Stimulated activated naive CD8-positive, alpha-beta T cell treated with anti-CD3 and anti-CD28 coated beads, Interleukin-15, amount 100 ng/mL, for 72 hours (primary cell): ENCODE measurements at places on chromosomes 4 and X.

DNA sequence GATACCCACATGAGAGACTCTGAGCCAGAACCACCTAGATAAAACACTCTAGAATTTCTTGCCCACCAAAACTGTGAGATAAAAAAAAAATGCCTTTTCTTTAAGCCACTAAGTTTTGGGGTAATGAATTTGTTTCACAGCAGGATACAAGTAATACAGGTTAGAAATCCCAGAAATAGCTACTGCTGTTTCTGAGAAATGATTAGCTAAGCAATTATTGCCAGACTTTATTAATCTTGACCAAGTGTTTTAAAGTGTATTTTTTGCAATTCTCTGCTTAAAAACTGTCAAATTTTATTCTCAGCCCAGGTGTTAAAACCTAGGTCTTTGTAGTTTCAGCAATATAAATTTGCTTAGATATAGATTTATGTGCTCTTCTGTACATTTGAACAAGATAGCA, 58.6 kb upstream of the CAPN6 start:
- no peak for DNase-seq

DNA sequence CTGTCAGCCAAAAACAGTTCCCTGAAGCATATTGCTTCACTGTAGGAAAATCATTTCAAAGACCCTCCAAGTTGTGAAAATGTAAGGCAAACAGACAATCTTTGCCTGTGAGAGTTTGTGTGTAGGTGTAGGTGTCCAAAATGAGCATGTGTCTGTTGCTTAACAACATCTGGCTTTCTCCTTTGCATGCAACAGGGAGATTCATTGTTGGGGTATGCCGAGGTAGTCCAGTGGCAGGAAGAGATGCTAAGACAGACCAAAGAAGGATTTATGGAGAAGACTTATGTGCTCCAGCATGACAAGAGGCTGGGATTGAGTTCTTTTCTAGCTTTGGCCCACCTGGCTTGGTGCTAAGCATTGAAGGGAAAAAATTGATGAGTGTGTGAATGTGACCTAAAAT, 29.8 kb upstream of the SMAD1 start:
- DNase-seq: no peak

DNA sequence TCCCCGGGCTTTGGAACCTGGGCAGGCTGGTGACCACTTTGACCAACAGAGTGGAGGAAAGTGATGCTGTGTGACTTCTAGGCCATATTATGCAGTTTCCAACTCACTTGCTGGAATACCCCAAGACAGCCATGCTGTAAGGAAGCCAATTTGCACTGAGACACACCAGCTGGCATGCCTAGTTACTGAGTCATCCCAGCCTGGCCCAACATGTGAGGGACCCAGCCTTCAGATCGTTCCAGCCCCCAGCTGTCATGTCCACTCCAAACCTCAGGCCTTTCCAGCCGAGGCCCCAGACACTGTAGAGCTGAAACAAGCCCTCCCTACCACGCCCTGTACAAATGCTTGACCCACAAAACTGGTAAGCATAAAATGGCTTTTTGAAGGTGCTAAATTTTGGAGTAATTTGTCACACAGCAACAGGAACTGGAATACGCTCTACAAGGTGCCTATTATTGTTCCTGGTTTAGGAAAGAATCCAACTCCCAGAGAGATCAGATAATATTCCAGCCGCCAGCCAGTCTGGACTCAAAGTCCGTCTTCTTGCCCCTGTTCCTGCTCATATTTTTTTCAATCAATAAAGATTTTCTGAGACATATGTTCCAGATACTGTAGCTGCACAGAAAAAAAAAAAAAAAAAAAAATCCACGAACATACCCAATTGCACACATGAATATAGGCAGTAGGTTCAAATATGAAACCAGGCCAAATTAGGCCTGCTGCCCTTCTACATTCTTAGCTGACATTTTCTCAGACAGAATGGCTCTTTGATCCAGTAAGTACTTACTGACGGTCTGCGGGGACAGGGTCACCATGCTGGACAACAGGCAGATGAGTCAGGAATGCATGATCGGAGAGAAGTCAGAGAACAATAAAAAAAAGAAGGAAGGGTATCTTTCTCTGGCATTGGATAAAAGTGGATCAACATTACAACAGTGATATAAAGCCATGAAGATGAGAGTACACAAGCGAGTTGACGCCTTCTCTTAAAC, 35.1 kb downstream of the SH3KBP1 start:
- DNase-seq: no peak

GRCh38 chrX:10479508-10479907, 140.9 kb downstream of the MID1 start:
- no peak for DNase-seq

DNA sequence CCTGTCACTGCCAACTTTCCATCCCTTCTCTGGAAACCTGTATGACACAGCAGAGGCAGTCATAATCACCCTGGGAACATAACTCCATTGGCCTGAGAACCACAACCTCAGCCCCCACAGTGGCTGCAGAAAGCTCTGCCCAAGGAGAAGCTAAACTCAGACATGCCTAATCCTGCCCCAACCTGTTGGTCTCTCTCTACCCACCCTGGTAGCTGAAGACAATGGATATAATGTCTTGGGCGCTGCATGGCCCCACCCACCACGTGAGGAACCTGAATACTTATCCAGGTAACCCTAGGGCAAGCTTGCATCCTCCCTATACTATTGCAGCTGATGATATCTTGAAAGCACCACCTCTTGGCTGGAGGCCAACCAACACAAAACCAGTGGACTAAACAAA, 225.2 kb downstream of the TEX13C start:
- no peak for DNase-seq

- no peak for DNase-seq
Measured at GRCh38 chr4:5203993-5204310, 152.7 kb downstream of the STK32B start.

DNA sequence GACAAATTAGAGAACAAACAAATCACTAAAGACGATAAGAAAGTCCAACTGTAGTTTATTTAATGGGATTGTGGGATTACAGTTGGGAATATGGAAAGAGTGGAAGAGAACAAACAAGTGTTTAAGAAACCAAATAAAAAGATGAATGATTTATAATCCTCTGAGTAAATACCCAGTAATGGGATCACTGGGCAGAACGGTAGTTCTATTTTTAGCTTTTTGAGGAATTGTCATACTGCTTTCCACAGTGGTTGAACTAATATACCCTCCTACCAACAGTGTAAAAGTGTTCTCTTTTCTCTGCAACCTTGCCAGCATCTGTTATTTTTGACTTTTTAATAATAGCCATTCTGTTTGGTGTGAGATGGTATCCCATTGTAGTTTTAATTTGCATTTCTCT, 15.0 kb downstream of the C4orf51 start:
- DNase-seq: no peak

DNA sequence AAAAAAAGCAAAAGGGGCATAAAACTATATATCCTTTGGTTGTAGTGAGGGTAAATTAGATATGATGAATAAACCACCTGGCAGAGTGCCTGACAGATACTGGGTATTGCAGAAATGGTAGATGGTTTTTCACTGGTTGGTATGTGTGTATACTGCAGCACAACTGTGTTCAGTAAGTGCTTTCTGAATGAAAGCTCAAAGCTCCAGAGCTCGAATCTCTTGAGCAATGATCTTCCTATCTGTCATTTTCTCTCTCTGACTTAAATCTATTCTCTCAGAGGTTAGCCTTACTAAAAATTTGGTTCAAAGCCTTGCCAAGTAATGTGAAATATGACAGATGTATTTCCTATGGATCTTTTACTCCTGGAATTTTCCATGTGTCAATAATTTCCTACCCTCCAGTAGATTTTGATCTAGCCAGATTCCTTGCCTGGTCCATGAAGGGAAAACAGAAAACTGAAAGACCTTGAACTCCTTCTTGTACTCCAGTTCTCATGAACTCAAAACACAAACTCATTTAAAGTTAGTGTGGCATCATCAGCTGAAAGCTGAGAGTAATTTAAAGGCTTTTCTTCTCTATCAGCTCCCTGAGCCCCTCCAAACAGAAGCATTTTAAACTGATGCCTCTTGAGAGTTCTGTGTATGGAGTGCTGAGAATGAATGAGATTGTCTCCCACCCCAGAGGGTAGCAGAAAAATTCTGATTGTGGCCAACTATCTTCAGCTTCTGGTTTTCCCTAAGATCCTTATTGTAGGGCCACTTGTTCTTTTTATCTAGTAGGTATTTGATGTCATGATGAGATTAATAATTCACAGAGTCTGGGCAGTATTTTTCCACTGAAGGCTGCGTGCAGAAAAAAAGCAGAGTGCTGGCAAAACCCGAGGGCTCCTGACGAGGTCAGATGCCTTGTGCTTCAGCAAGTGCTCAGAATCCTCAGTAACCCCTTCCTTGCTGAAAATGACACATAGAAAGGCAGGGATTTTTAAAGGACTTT, 363.4 kb upstream of the BOD1L1 start:
- no peak for DNase-seq

- no peak for DNase-seq
Measured at GRCh38 chrX:93538575-93538974, 134.8 kb downstream of the NAP1L3 start.

GRCh38 chr4:92035666-92036065, 268.1 kb upstream of the GRID2 start:
- DNase-seq: no peak

DNA sequence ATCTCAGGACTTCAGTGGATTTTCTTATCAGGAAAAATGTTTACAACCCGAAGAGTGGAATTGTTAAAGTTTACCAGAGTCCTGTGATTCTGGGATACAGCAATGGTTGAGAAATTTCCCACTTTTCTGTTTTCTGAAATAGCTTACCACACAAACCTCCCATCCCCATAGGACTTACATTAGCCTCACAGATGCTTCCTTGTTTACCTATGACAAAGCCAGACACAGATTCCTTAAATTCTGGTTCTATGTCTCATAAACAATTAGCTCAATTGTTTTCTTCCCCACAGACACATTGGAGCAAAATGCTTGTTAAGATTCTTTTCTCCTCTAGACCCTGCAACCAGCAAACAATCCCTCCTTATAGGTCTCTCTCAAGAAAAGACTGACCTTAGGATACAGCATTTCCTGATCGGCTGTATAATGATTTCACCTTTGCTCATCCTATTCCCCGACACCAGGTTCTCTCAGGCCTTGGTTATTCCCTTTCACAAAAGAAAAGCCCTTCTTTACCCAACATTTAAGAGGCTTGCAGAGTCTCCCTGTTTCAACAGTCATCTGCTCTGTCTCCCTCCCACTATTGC, 886.2 kb downstream of the ARAP2 start:
- DNase-seq: no peak
